Cardiac atrium fibroblast (primary cell): ENCODE measurements at places on chromosomes 4 and X. TPM values are rescaled to one million over a fixed set of nuclear protein-coding genes. Genes with fewer than 3 reads are reported as not detected.

The TBC1D8B gene
- total RNA-seq: 12.8 and 13.0 TPM in 2 replicates

The ADAMTS3 gene
- 0.97 and 1.1 TPM in 2 replicates for total RNA-seq

The RAP2C gene
- 13.3 and 13.9 TPM in 2 replicates for total RNA-seq

The XIAP gene
- total RNA-seq: 23.3 and 25.3 TPM in 2 replicates

The GAGE12H gene
- not detected in 2 replicates for total RNA-seq

The LAGE3 gene
- 37.9 and 38.1 TPM in 2 replicates for total RNA-seq

The CT45A5 gene
- not detected in 2 replicates for total RNA-seq

The IQCM gene
- not detected in 2 replicates for total RNA-seq

The ARMCX1 gene
- 15.9 and 31.8 TPM in 2 replicates for total RNA-seq

The TRIM61 gene
- total RNA-seq: 2.6 and 2.7 TPM in 2 replicates

The USP17L5 gene
- not detected in 2 replicates for total RNA-seq

The RRAGB gene
- total RNA-seq: 8.3 and 13.4 TPM in 2 replicates

The ETDA gene
- not detected in 2 replicates for total RNA-seq
